Hematopoietic multipotent progenitor cell treated with erythropoietin and hydrocortisone succinate and interleukin-3 and kit ligand, for 6 days (in vitro differentiated cells): ENCODE measurements at places on chromosomes 7 and 10.

GRCh38 chr7:33286501-33286900 lies 157.1 kb downstream of the BBS9 start:
- no peak for DNase-seq

DNA sequence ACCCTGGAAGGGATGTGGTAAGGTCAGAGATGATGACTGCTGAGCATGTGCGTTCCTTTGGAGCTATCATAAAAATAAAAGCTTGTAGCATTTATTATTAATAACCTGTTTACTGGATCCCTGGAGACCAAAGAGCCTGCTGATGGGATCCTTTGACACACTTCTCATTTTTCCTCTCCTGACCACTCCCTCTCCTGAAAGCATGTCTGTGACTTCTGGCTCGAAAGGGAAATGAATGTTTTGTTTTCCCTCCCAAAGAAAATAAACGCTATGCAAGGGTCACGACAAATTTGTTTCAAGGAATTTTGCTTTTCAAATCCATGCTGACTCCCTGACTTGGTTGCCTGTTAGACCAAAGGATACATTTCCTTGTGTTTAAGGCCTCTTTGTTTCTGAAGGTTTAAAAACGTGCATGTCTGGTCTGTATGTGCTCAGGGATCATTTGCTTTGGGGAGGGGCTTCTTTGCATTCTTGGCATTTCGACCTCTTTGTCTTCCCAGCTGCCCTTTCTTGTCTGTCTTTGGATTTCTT lies 185.1 kb upstream of the AGK start:
- DNase-seq = no peak

DNA sequence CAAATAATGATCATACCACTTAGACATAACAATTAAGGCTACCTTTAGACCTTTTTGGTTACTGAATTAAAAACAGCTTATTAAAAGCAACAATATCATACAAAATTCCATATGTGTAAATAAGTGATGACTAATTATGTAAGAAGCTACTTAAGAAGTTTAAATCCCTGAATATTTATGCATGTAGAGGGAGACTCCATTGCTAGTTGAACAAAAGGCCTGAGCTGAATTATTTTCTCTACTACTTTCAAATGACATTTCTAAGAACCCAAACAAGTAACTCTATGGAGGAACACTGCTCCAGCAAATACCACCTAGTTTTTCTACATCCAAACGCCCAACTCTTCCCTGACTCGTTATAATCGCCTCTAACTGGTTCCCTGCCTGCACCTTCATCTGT lies 31.5 kb downstream of the EPC1 start:
- DNase-seq = no peak

DNA sequence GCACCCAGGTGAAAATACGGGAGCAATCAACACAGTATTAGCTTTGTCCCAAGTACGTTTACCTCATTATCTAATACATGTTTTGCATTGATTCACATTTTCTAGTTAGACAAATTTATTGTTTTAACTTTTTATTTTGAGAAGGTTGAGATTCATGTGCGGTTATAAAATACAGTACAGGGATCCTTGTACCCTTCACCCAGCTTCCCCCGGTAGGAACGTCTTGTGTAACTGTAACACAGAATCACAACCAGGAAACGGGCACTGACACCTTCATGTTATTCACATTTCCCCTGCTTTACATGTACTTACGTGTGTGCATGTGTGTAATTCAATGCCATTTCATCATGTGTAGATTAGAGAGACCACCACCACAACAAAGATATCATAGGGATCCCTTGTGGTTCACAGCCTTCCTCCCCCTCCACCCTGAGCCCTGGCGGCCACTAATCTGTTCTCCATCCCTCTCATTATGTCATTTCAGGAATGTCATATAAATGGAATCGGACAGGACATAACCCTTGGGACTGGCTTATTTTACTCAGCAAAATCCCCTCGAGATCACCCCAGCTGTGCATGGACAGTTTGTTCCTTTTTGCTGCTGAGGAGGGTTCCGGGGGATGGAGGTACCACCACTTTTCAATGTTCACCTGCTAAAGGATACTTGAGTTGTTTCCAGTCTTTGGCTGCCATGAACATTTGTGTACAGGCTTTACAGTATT lies 46.5 kb upstream of the C10orf71 start:
- no peak for DNase-seq

GRCh38 chr10:126349676-126350075 lies 38.6 kb downstream of the ADAM12 start:
- DNase-seq = no peak

DNA sequence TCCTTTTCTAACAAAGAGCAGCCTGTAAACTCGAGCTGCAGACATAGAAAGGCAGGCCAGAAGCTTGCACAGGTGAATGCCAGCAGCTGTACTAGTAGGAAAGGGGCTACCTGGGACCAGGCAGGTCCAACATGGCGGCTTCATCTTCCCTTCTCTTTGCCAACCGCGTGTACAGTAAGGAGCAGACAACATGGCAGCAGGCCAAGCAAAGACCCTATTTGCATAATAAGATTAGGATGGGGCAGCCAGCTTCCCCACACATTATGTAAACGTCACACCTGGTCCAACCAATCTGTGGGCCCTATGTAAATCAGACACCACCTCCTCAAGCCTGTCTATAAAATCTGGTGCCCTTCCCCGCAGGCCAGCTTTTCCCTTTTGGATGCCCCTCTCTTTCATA lies 1186.5 kb upstream of the AUTS2 start:
- DNase-seq = no peak

DNA sequence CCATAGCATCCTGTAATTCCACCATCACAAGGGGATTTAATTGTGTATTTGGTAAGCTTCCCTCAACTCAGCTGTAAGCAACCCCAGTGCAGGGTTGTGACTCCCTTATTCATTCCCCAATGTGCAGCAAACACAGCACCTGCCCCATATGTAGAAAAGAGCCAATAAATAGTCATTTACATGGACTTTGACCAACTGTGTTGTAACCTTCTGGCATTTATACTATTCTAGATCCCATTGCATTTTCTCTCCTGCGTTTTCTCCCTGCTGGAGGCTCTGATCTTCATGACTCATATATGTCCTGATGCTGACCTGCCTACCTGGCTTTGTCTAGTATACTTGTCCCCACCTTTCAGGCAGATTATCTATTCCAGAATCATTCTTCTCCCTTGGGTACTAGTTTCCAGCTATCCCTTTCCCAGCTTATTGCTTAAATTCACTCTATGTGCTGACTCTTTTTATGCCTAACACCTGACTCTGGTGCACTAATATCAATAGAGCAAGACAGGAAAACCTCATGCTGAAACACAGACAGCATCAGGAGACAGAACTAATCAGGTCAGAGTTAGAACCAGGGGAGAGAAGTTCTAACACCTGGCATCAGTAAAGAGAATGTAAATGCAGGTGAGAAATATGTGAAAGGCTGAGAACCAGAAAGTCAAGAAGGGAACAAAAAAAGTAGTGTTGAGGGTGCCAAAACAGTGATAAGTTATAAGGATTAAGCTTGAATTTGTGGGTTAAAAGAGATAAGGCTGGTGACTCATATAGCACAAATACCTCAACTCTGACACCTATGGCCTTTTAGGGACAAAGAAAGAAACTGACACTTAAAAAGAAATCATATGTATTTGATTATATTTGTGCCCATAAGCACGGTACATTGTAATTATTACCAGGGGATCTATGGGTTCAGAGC lies 402.7 kb downstream of the IPMK start:
- DNase-seq = no peak
